CD4-positive, alpha-beta T cell treated with Interleukin-4 for 4 hours (primary cell): ENCODE measurements at places on chromosomes 5 and 9.
A peak's percentile ranks its signal among the peaks of the same experiment; 100 is the strongest.

DNA sequence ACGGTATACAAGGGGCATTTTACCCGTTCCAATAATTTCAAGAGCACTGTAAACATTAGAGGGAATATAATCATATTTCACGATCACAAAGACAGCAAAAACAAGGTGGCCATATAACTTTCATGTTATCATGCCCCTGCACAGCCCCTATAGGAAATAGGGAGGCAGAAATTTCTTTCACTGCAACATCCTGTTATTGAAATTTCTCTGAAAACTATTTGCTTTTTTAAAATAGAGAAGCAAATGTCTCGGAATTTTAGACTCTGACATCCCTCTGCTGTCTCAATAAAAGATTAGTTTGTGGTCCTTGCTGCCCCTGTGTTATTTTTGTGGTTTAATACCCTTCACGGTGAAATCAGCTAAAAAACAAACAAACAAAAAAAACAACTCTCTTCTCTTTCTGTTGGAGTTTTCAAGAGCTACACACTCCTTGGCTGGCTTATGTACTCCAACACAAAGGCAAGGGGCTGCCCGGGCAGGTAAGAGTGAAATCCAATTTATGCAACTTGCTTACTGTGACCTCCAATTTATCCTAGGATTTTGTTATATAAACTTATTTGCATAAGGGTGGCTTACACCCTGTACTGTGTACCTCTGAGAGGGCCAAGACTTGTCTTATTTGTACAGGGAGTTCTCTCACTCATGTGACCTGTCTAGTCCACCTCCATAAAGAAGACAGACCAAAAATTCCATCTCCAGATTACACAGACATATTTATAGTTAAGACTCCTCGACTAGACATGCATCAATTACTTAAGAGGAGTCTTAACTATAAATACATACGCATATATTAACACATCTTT lies 223.6 kb downstream of the MLLT3 start:
- DNase-seq = no peak

- DNase-seq = no peak
These were observed 622 bp upstream of the ISL1 start for GRCh38 chr5:51382521-51383130.

DNA sequence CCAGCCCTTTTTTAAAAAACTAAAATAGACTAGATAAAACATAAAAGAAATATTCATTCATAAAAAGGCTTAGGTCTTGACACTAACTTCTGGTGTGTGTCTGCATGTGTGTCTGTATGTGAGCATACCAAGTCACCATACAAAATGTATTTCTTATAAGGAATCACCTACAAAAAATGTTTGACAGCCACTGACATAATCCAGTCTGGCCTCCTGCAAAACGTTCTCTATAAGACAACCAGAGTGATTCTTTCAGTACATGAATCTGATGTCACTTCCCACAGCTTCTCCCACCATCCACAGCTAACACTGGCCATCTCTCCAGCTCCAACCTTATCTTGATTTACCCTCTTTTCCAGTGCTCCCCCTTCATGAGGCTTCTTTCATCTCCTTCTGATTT lies 192.3 kb downstream of the TLE1 start:
- no peak for DNase-seq

DNA sequence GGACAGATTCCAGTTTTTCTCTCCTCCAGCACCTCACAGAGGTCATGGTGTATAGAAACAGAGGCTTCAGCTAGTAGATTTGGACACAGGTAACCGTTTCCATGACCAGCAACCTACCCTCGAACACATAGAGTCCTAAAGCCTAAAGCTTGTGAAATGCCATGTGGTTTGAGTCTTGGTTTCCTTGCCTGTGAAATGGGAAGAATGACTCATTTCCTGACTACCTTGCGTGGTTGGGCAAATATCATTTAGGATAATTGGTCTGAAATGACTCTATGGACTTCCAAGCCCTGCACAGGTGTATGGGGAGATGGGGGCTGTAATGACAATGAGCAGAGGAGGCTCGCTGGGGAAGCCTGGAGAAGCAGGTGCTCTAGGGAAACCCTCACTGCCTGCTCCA lies 134.6 kb downstream of the TTLL11 start:
- DNase-seq = no peak

DNA sequence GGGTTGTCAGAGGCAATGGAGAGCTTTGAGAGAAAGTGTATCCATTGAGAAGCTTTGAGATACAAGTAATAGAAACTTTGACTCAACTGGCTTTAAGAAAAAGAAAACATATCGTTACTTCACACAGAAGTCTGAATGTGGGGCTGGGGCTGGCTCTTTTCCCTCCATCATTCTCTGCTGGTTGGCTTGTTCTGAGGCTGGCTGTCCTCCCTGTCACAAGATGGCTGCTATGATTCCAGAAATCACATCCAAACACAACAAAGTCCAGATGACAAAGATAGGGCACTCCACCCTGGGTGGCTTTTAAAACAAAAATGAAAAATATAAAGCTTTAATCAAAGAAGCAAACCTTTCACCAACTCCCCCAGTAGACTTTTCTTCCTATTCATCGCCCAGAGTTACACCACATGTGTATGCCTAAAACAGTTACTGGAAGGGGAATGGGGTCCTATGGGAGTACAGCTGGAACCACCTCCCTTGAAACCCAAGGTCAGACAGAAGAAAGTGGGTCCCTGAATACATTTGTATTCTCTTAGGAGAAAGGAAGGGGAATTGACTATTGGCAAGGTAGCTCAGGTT lies 284.3 kb downstream of the GAS1 start:
- no peak for DNase-seq

DNA sequence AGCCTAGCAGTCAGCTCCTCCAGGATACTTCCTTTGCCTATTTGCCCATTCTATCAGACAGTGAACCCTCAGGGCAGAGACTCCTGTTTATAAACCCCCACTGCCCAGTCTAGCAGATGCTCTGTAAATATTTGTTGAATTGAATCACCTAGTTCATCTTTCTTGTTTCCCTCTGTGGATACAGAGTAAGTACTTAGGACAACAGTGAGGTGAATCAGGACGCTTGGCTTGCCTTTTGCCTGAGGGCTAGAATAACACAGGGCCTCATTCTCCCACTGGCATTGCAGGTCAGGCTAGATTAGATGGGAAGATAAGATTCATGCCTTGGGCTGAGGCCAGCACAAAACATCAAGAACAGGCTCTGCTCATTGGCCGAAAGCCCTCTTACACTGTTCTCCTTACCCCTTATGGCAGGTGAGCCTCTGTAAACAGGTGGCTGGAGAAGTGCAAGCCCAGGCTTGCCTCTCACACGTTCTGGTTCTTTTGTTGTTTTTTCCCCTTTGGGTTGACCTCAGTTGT lies 22.2 kb downstream of the TNFSF8 start:
- DNase-seq = peak; percentile 58

DNA sequence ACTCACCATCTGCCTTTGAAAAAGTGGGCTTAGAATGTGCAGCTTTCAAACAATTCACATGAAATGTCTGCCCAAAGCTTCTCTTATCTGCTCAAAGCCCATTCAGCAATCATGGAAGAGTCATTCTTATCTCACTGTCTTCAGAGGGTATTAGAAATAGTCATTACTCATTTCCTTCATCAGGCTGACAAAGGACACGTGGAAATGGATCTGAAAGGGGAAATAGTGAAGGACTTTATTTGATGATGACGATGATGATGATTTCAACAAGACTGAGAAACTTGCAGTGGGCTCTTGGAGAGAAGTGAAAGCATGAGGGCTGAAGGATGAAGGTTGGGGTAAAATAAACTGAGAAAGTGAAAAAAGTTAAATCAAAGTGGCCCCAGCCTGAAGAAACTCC lies 194.3 kb downstream of the SMARCA2 start:
- DNase-seq = no peak

GRCh38 chr5:93677359-93677891 lies 64.0 kb downstream of the POU5F2 start:
- no peak for DNase-seq

DNA sequence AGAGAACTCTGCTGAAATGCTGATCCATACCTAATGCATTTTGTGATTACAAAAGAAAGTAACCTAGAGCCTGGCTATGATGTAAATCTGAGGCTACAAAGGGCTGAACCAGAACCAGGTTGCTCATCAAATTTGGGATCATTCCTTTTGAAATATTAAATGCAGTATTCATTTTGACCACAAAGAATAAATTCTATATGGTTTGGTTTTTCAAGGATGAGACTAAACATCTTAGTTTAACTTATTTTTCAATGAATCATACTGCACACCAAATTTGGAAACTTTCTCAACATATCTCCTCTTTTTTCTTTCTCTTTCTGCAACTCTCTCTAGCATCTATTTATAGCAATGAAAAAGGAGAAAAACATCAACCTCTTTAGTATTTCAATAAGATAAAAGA lies 46.5 kb downstream of the CEMIP2 start:
- no peak for DNase-seq

- DNase-seq = no peak
These were observed 18.6 kb upstream of the ANGPTL2 start for GRCh38 chr9:127140842-127141675.

- no peak for DNase-seq
These were observed 1.2 kb upstream of the CKS2 start for GRCh38 chr9:89309608-89310474.

DNA sequence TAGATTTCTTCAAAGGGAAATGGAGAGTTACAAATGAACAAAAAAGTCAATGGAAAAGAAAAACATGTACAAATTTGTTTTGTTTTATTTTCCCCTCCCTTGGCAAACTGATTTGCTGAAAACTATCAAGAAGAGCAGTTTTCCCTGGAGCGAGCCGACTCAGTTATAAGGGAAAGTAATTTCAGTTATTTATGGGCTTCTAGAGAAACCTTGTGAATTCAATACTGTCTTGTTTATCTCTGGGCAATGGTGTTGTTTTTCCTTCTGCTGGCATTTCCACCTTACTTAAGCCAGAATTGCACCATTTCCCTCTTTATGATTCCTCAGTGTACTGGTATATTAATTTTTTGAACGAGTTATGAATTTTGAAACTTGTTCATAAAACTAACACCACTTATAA lies 1163.6 kb downstream of the CDH12 start:
- no peak for DNase-seq

GRCh38 chr5:133890776-133891280 lies 77.6 kb downstream of the C5orf15 start:
- DNase-seq = no peak

DNA sequence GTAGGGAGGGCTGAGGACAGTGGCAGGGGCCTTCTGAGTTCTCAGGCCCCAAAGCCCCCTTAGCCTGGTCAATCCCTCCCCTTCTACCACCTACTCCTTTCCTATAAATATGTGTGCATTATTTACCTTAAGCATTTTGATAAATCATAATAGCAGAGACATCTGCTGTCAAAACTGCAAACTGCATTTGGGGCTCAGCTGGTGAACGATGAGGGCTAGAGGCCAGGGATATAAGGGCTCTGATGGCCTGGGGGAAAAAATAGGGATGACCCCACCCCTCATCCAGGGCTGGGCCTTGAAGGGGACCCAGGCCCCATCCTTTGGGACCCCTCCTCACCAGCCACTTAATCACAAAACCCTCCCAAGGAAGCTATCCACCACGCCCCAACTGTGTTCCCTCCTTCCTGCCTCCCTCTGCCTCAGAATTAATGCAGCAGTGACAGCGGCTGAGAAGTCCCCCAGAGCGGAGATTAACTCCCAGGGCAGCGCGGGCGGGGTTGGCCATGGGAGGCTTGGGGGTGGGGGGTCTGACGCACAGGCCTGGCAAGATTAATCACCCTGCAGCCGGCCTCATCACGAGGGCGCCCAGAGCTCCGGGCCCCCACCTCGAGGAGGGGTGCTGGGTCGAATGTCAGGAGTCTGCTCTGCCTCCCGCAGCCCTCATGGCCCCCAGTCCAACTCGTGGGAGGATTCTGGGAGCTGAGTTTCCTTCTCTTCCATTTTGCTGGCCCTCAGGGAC lies 42.1 kb downstream of the CXXC5 start:
- DNase-seq = peak; percentile 36

DNA sequence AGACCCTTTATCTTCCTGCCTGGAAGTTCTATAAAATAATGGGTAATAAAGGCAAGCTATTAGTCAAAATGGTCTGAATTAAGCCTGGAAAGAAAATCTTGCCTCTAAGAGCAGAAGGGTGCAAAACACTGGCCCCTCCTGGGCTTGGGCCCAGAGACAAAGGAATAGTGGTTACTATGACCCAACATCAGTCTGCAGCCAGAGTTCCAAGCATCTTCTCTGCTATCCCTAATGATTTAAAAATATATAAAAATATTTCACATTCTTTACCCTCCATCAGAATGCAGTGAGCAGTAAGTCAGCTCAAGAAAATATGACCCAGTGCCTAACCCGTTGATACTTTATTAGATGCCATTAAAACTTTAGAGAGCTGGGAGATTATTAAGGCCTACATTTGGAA lies 14.7 kb downstream of the TNFAIP8 start:
- DNase-seq = no peak

GRCh38 chr5:119049824-119050449 lies 20.9 kb upstream of the DMXL1 start:
- DNase-seq = no peak

GRCh38 chr5:57887851-57888621 lies 405.4 kb upstream of the ACTBL2 start:
- no peak for DNase-seq

DNA sequence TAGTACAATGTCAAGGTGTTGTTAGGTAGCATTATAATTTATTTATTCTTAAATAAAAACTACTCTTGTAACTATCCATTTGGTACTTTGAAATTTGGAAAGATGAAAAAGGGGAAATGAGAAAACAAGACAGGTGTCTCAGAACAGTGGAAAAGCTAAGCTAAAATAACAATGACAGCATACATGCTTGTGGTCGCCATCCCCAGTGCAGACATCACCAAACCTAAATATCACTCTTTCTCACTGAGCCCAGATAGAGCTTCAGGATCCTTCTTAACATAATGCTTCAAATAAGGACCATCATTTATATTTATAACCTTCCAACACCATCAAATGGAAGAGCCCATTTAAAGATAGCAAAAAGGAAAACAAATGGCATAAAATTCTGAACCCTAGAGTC lies 434.4 kb upstream of the BRINP1 start:
- DNase-seq = no peak

- DNase-seq = no peak
These were observed 131.1 kb downstream of the ST8SIA4 start for GRCh38 chr5:100772006-100772405.

DNA sequence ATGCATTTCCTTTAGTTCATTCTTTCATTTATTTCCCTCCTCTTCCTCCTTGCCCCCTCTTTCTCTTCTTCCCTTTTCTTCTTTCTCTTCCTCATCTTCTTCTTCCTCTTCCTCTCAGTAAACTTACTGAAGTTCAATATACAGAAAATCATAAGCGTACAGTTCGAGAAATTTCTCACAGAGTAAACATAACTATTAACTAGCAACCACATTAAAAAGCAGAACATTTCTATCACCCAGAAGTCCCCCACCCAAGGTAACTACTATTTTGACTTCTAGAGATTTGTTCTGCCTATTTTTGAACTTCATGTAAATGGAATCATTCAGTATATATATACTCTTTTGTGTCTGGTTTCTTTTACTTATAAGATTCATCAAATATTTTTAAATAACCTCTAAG lies 48.2 kb downstream of the TNFAIP8 start:
- no peak for DNase-seq
